Upper lobe of left lung (tissue), 6 donors: ENCODE measurements at places on chromosomes 16 and 17. TPM values are rescaled to one million over a fixed set of nuclear protein-coding genes. Genes with fewer than 3 reads are reported as not detected.

GRCh38 chr16:5020551-5020950 is 13.2 kb downstream of the NAGPA start:
- H3K4me3 ChIP-seq, result no peak overlapping the region
- H3K27ac ChIP-seq, result no peak overlapping the region
- peaks cover 8% of the 10 kb centered on the region for H3K36me3 ChIP-seq
- DNase-seq, result no peak

GRCh38 chr17:79981090-79981489 is 54.6 kb downstream of the TBC1D16 start:
- no peak overlapping the region for H3K4me3 ChIP-seq
- no peaks in the 10 kb centered on the region for H3K36me3 ChIP-seq
- peaks cover 8% of the 10 kb centered on the region for H3K4me1 ChIP-seq
- no peaks in the 10 kb centered on the region for H3K27me3 ChIP-seq

DNA sequence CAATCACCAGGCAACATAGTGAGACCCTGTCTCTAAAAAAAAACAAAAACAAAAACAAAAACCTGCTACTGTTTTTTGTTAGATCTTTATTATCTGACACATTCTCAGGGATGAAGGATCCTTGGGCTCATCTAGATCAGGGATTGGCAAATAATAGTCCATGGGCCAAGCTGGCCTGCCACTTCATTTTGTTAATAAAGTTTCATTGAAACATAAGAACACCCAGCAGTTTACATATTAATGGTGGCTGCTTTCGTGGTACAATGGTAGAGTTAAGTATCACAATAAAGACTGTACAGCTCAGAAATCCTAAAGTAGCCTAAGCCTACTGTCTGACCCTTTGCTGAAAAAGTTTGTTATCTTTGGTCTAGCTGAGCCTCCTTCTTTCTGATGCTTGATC is 32.9 kb upstream of the CLEC18A start:
- H3K4me1 ChIP-seq, result no peaks in the 10 kb centered on the region
- DNase-seq, result no peak
- H3K4me3 ChIP-seq, result no peak overlapping the region
- no peaks in the 10 kb centered on the region for H3K36me3 ChIP-seq
- no peaks in the 10 kb centered on the region for H3K27me3 ChIP-seq

Gene SLC16A11
- 12.9 TPM for total RNA-seq

DNA sequence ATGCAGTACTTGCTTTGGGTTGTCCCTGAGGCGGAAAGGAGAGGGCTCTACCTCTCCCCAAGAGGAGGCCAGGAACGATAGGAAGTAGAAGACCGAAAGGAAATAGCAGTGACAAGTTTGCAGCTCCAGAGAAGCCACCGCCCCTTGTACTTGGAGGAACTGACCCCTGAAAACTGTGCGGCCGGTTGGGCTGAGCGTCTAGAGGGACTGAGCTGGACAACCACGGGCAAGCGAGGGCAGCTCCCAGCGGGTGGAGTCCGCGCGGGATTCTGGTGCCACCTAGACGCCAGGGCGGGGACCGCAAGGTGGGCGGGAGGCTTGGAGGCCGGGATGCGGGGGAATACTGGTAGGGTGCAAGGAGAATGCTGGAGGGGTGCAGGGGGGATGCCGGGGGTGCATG is 1.3 kb upstream of the SLC6A4 start:
- DNase-seq, result peak; percentile 87
- H3K27me3 ChIP-seq, result peaks cover 21% of the 10 kb centered on the region
- peaks cover 50% of the 10 kb centered on the region for H3K4me1 ChIP-seq
- no peak overlapping the region for H3K27ac ChIP-seq
- H3K4me3 ChIP-seq, result no peak overlapping the region

DNA sequence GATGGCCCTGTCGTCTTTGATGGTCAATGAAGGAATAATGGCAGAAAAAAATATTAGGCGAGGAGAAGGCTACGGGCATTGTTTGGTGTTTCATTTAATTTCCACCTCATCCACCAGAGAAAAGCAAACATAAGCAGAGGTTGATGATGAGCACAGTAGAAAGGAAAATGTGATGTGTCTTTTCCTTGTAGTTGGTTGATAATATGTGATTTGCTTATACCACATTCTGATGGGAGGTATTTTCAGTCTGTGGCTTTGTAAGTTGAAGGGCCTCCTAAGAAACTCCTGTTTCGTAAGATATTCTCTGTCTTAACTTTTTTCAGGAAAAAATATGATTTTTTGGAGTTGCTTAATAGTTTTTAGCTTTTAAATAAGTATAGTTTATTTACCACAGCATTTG is 215.7 kb downstream of the PRKCA start:
- H3K27ac ChIP-seq, result no peak overlapping the region
- H3K4me3 ChIP-seq, result no peak overlapping the region
- no peak for DNase-seq
- no peaks in the 10 kb centered on the region for H3K27me3 ChIP-seq
- no peaks in the 10 kb centered on the region for H3K36me3 ChIP-seq
- no peaks in the 10 kb centered on the region for H3K4me1 ChIP-seq

DNA sequence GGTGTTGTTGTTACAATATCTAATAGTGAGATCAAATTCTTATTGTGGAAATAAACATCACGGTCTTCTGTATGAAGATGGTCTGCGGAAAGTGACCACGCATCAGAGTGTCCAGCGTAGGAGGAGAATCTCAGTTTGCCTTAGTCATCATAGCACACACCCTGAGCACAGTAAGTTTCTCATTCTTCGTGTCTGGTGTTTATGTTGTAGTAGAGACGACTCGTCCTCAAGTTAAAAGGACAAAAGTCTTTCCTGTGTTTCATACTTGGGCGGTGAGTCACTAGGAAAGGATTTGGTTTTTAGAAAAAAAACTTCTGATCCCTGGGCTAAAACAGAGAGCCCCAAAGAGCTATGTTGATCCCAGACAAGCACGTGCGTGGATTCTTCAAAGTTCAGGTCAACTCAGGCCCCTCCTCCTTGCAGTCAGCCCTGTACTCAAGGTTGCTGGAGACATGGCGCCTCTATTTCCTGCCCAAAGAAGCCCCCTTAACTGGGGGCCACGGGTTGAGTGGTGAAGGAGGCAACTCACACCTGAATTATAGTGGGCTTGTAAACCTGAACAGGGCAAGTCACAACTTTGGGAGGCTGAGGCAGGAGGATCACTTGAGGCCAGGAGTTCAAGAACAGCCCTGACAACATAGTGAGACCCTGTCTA is 170.4 kb downstream of the ZFHX3 start:
- H3K4me1 ChIP-seq, result peaks cover 32% of the 10 kb centered on the region
- DNase-seq, result no peak
- H3K27me3 ChIP-seq, result no peaks in the 10 kb centered on the region
- H3K4me3 ChIP-seq, result no peak overlapping the region

Gene CBX4
- 30.4 TPM for total RNA-seq

DNA sequence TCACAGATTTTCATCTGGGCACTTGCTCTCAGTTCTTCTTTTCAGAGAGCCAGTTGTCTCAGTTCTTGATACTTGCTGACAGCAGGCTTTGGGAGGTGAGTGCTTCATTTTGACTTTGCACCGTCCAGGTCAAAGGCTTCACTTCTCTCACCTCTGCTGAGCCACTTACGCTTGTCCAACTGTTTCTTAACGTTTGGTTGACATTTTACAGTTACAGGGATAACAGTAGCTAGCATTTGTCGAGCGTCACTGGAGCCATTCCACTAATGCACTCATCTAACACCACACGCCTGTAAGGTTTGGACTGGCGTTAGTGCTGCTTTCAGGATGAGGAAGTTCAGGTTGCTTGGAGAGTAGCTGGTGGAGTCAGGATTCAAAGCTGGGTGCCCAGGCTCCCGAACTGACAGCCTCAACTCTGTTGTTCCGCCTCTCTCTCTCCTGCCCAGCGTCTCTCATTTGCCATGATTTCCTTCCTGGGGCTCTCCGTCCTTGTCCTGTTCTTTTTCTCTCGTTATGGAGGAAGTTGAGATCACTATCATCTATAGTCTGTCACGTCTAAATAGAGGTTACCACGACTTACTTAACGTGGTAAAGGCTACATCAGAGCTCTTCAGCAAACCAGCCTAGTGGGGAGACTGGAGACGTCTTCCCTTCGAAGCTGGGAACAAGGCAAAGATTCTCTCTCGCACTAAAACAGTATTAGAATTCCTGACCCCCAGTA is 220.8 kb downstream of the RPTOR start:
- H3K4me3 ChIP-seq, result no peak overlapping the region
- no peak overlapping the region for H3K27ac ChIP-seq
- peaks cover 4% of the 10 kb centered on the region for H3K4me1 ChIP-seq
- DNase-seq, result no peak
- no peaks in the 10 kb centered on the region for H3K27me3 ChIP-seq

Gene KRT27
- total RNA-seq, result 0.61 TPM

DNA sequence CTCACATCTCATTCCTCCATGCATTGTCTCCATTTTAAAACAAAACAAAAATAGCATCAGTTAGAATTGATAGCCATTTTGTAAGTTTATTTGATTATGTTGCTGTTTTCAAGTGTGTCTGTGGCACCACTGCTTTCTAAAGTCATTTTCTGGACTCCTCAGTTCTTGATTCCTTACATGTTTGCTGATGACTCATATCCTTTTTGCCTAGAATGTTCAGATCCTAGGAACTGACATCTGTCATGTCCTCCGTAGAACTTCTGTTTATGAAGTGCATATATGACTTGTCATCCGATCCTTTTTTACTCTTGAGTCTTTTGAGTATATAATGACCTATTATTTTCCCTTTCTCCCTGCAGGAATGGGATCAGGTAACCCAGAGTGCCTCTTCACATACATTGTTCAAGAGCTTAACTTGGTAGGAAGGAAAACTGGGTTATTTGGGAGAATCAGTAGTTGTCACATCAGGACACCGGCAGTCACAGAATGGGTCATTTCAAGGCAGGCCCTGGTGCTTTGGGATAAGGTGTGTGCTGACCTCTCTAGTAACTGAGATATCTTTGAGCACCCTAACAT is 69.2 kb downstream of the MAP2K4 start:
- no peak for DNase-seq
- no peak overlapping the region for H3K4me3 ChIP-seq
- peaks cover 4% of the 10 kb centered on the region for H3K4me1 ChIP-seq
- H3K36me3 ChIP-seq, result no peaks in the 10 kb centered on the region
- H3K27me3 ChIP-seq, result no peaks in the 10 kb centered on the region

DNA sequence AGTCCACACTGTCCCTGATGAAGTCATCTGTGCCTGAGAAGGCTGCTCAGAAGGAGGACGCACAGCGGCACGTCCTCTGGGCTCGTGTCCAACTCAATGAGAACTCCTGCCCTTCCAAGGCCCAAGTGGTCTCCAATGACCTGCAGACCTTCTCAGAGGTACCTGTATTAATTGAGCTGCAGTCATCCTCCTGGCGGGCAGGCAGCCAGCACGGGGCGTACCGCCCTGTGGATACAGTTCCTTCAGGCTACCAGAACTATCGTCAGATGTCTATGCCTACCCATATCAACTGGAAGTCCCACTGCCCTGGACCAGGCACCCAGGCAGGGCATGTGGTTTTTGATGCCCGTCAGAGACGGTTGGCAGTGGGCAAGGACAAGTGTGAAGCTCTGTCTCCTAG is 2.9 kb upstream of the TMEM102 start:
- no peak for DNase-seq
- H3K4me1 ChIP-seq, result peaks cover 25% of the 10 kb centered on the region
- no peak overlapping the region for H3K4me3 ChIP-seq

- peaks cover 25% of the 10 kb centered on the region for H3K4me1 ChIP-seq
- peak overlapping the region; percentile 74 for H3K4me3 ChIP-seq
- peaks cover 10% of the 10 kb centered on the region for H3K27me3 ChIP-seq
- peak overlapping the region; percentile 76 for H3K27ac ChIP-seq
- no peaks in the 10 kb centered on the region for H3K36me3 ChIP-seq
- DNase-seq, result no peak
Measured at GRCh38 chr17:74970395-74970794, 2.2 kb downstream of the HID1 start.

Gene LYRM1
- 6.8 TPM for total RNA-seq

DNA sequence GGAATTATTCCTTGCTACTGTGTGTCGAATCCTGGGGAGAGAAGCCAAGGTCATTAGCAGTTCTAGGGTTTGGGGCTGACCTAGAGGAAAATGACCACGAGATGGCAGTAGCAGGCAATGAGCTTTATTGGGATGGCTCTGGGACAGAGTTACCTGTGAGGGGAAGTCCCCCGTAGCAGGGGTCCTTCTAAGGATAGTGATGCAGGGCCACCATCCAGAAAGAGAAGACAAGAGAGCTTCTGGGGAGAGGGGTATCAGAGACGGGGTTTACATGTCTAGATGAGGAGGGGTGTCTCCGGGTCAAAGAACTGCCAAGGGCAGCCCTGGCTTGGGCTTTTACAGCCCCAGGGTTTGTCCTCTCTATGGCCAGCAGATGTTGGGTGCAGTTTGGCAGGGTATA is 6.4 kb upstream of the GGT6 start:
- H3K4me1 ChIP-seq, result no peaks in the 10 kb centered on the region
- H3K4me3 ChIP-seq, result no peak overlapping the region
- H3K27ac ChIP-seq, result no peak overlapping the region
- DNase-seq, result no peak
- H3K27me3 ChIP-seq, result no peaks in the 10 kb centered on the region
- no peaks in the 10 kb centered on the region for H3K36me3 ChIP-seq

DNA sequence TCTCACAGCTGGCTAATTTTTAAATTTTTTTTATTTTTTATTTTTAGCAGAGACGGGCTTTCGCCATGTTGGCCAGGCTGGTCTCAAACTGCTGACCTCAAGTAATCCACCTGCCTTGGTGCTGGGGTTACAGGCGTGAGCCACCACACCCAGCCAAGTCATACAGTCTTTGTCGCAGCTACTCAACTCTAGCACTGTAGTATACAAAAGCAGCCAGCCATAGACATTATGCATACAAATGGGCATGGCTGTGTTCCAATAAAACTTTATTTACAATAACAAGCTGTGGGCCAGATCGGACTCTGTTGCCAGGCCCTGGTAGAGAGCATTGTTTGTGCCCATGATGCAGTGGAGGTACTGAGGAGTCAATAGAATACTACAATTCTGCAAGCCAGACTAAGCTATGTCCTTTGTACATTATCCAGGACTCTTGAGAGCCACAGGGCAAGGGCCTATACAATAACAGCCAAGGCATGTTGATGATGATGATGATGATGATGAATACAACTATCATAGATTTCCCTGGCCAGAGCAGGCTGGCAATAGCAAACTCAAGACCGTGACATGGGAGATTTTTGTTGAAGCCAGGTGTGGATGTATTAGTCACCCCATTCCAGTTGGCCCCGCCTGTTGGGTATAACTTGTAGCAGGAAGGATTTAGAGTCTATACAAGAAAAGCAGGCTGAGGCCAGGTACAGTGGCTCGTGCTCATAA is 101.8 kb downstream of the MYH11 start:
- H3K36me3 ChIP-seq, result peaks cover 5% of the 10 kb centered on the region
- no peak for DNase-seq
- no peak overlapping the region for H3K27ac ChIP-seq
- no peaks in the 10 kb centered on the region for H3K4me1 ChIP-seq
- no peaks in the 10 kb centered on the region for H3K27me3 ChIP-seq
